ENCODE measurements at places on chromosomes 7 and 10.

DNA sequence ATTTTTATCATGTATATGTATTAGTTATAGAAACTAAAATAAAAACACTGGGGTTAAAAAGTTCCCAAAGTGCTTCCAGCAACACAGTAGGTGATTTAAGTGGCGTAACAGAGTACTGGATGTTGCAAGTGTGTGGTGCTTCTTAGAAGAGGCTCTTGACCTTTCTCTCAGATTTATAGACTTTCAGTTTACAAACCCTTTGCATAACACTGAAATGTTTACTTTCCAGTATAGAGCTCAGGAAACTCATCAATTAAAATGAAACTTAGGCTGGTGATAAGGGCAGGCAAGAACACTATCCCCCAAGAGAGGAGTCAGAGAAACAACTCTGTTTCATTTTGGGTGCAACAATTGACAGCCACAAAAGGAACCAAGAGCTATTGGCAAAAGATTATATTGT, 27.5 kb upstream of the SMC3 start:
- DNase-seq, result no peak

DNA sequence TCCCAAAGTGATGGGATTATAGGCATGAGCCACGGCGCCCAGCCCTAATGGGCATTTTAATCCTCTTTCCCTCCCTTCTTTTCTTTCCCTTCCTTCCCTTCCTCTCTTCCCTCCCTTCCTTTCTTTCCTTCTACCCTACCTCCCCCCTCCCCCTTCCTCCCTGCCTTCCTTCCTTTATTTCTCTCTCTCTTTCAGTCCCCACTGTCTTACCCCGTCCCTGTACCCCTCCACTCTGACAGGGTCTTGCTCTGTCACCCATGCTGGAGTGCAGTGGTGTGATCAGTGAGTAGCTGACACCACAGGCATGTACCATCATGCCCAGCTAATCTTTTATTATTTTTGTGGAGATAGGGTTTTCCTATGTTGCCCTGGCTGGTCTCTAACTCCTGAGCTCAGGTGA, 24.2 kb downstream of the LCOR start:
- no peak for DNase-seq

DNA sequence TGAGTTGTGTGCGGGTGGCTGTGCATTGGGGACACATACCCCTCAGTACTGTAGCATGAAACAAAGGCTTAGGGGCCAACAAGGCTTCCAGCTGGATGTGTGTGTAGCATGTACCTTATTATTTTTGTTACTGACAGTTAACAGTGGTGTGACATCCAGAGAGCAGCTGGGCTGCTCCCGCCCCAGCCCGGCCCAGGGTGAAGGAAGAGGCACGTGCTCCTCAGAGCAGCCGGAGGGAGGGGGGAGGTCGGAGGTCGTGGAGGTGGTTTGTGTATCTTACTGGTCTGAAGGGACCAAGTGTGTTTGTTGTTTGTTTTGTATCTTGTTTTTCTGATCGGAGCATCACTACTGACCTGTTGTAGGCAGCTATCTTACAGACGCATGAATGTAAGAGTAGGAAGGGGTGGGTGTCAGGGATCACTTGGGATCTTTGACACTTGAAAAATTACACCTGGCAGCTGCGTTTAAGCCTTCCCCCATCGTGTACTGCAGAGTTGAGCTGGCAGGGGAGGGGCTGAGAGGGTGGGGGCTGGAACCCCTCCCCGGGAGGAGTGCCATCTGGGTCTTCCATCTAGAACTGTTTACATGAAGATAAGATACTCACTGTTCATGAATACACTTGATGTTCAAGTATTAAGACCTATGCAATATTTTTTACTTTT, 1.8 kb downstream of the DDIT4 start:
- no peak for DNase-seq

DNA sequence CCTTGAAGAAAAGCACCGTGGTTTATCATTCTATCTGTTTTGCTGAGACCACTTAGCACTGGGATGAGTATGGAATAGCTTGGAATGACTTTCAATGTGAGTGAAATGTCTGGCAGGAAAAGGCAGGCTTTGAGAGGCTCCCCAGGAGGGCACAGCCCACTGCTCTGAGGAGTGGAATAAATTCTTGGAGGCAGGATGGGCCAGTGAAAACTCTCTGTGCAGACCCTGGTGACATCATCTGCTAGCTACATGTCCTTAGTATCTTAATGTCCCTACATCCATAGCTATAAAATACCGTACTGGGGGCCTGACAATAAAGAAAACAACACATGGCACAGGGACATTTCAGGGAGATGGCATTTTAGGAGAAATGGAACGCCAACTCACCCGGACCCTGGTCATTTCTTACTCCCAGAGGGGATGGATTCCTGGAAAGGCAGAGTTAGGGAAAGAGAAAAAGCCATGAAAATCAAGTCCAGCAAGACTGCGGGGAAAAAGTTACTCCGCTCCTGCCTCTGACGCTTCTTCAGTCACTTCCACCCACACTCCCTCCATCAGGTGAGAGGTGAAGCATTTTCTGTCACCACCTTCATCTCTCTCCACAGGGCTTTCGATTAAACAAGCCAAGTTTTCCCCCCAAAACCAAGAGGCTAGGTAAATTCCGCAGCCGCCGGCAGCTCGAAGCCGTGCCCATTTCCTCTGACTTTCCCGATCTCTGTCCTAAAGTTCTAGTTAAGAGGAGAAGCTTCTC, 991 bp downstream of the ZNF239 start:
- DNase-seq, result peak; percentile 43

- DNase-seq, result no peak
Observed at GRCh38 chr10:100510533-100511308, 8.9 kb downstream of the SEC31B start.

DNA sequence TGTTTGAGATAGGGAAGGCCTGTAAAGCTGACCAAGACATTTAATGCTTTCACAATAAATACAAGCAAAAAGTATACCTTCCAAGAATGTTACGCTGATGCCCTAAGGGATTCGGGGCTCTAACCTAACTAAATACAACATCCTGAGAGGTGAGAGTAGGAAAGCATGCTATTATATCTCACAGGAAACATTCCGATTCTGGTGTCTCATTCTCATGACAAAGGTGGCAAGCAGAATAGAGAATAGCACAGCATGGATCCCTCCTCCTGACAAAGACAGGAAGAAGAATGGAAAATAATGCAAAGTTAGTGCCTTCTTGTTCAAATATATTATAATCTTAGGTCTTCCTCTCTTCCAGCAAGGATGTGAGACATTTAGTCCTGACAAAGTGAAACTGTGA, 504.3 kb downstream of the TFEC start:
- no peak for DNase-seq

All from G401 (cell line).